ENCODE measurements at places on chromosomes 6 and 20.

GRCh38 chr6:38279423-38279822 lies 360.3 kb downstream of the BTBD9 start:
- no peak for DNase-seq

- no peak for DNase-seq
Measured at GRCh38 chr6:158764926-158765325, 54.2 kb downstream of the EZR start.

- no peak for DNase-seq
Measured at GRCh38 chr6:150207931-150208570, 65.2 kb downstream of the PPP1R14C start.

DNA sequence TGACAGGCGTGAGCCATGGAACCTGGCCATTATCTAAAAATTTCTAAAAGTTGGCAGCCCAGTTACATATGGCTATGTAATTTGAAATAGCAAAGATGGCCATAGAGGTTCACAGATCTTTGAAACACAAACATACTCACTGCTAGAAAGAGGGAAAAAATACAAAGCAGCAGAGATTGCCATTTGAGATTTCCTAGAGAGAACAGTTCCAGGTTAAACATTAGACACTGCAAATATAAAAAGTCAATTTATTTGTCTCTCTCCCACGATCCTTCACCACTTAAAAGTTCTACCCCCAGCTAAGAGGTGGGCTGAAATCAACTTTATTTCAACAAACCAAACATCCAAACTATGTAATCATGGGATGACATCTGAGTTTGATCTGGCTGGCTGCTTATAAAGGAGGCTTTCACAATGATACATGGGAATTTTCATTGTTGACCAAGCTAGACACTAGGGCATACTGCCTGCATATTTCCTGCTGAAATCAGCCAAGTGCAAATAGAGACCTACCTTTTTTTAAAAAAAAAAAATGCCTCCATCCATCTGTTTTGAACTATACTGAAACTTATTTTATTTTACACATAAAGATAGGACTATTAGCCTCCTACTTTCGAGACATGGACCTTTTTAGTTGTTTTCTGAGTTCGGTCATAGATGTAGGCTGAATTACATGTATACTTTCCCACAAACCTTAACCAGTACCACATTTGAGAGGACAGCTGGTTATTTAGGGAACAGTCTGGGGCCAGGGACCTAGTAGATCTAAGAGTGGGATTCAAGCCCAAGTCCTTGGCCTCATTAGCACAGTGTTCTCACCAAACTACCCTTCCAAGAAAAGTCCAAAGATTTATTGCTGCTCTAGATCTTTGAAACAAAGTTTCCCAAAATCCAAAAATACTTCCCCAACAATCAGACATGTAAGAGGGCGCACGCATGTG lies 16.6 kb downstream of the DCDC2 start:
- no peak for DNase-seq

- DNase-seq: no peak
Measured at GRCh38 chr6:134740027-134740373, 209.9 kb downstream of the ALDH8A1 start.

DNA sequence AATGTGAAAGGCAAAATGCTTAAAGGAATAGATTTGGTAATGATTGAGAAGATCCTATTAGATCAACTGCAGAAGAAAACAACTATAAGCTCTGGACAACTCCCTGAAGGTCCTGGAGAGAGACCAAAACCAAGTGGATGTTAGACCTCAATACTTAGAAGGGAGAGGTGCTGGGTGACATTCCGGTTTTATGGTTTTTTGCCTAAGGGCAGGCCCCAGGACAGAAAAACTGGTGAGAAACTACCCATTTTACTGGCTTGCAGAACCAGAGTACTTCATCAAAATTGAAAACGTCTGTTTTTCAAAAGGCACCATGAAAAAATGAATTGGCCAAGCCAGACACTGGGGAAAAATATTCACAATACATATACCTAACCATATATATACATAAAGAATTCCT lies 26.3 kb downstream of the SAMHD1 start:
- no peak for DNase-seq
